ENCODE measurements at places on chromosomes 13 and 19.

- DNase-seq, result no peak
Measured at GRCh38 chr13:107835339-107836018, 379.9 kb downstream of the LIG4 start.

DNA sequence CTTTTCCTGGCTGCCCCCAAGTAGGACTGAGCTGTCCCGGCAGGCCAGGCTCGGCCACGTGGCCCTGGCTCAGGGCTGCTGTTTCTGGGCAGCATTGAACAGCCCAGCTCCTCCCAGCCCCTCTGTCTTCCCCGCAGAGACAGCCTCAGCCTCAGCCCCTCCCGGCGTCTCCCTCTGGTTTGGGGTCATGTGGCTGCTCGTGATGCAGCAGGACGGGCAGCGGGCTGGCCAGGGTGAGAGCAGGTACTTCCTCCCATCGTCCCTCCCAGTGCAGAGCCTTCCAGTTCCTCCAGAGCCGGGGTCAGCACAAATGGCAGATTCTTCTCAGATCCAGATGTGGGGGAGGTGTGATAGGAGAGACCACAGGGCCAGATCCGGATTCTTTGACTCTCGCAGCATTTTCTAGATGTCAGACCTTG is 114.6 kb downstream of the KDM4B start:
- DNase-seq, result no peak

DNA sequence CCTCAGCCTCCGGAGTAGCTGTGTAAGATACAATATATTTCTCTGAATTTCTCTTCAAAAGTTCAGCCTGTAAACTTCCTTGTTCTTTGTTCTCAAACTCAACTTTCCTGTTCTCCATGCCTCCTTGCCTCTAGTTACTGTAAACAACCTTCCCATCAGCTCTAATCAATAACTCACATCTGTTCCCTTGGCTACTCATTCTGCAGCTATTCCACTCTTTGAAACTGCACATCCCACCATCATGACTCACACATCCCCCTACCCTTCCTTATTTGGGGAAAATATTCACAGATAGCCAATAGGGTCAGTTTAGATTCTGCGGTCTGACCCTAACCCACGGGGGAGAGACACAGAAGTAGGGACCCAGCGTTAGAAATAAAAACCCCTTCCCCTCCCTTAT is 2.0 kb downstream of the ZNF562 start:
- DNase-seq, result no peak

DNA sequence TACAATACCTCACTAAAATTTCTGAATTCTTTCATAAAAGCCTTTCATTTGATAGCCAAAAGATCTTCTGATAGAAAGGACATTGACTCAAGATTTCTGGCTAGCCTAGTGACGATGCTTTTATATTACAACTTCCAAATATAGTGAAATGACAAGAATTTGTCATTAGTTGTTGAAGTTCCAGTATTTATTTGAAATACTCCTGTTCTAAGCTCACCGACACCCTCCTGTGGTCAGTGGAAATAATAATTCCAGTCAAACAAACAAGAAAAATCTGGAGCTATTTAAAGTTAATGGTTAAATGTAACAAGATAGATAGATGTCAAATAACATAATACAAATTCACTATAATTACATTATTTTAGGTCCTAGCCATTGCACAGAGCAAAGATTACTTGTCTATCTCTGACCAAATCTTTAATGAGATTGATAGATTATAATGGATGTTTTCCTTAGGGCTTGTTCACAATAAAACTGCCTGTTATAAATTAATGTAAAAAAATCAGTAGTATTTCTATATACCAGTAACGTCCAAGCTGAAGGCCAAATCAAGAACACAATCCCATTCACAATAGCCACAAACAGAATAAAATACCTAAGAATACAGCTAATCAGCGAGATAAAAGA is 195.5 kb downstream of the RGCC start:
- no peak for DNase-seq

GRCh38 chr13:111947876-111948275 is 119.1 kb upstream of the SOX1 start:
- DNase-seq, result no peak

- DNase-seq, result no peak
Measured at GRCh38 chr13:50699874-50700663, 143.4 kb downstream of the DLEU7 start.

- no peak for DNase-seq
Measured at GRCh38 chr19:22622901-22623840, 11.0 kb upstream of the ZNF492 start.

Data from amygdala (tissue), 56 donors.